ENCODE measurements at places on chromosomes 12 and 14.
A peak's percentile ranks its signal among the peaks of the same experiment; 100 is the strongest.

GRCh38 chr12:50742776-50743175 is 21.1 kb upstream of the ATF1 start:
- no peak for DNase-seq

DNA sequence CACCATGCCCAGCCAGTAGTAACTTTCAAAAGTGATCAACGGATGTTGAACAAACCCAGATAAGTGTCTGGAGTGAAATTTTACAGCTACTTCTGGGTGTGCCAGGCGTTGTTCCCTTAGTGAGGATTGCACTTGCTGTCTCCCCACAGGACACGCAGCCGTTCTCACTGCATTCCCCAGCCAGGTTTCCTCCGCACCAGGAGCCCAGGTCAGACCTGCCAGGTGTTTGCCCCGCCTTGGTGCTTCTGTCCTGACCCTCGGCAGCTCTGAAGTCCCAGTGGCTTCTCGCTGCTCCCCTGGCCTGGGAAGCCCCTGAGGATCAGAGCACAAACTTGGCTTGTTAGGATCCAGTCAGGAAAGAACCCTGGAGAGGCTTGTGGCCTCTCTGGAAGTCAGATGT is 36.2 kb downstream of the MMAB start:
- DNase-seq = no peak

DNA sequence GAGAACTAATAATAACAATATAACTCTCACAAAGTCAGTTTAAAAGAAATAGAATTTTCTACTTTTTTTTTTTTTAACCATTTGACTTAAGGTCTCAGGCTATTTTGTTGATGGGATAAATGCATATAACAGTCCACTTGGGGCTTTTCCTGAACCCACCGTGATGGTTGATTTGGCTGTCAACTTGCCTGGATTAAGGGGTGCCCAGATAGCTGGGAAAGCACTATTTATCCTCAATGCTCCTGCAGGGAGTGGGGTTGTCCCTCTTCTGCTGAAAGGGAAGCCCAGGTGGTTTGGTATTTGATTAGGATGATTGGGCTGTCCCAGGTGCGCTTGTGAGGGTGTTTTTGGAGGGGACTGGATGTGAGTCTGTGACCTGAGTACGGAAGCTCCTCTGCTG is 114.9 kb downstream of the AACS start:
- no peak for DNase-seq

DNA sequence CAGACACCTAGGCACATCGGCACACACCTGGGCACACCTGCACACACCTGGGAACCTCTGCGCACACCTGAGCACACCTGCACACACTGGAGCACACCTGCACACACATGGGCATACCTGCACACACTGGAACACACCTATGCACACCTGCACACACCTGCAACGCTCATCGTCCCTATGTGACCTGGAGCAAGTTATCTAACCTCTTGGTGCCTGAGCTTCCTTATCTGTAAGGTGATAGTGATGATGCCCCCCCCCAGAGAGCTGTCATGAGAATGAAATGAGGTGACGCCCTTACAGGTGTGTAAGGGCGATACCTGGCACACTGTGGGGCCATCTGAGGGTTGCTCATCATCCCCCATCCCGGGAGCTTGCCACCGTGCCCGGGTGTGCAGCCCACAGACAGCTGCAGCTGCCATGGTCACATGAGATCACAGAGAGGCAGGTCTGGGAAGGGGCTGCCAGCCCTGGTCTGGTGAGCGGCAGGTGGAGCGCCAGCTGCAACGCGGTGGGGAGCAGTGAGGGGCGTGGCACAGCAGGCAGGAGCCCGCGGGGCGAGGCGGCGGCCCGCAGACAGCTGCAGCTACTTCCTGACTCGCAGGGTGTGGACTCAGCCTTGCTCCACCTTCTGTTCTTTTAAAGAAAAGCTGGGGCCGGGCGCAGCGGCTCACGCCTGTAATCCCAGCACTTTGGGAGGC is 59.9 kb upstream of the FBRSL1 start:
- DNase-seq = peak; percentile 48

GRCh38 chr14:101247842-101248725 is 313.2 kb upstream of the DIO3 start:
- DNase-seq = no peak

GRCh38 chr12:39510001-39510400 is 67.1 kb upstream of the KIF21A start:
- no peak for DNase-seq

DNA sequence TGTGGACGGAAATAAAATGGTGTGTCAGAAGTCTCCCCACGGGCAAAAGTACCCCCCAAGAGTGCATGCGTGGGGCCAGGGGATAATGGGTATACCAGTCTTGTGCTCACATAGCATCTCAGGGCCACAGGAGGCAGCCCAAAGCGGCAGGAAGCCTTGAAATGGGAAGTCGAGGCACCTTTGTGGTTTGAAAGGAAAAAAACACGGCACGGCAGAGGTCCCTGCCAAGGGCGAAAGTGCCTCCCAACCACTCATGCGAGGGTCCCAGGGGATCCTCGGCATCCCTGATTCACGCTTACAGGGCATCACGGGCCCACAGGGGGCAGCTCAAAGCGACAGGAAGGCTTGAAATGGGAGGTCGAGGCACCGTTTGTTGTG is 583.2 kb downstream of the ALG10 start:
- no peak for DNase-seq

DNA sequence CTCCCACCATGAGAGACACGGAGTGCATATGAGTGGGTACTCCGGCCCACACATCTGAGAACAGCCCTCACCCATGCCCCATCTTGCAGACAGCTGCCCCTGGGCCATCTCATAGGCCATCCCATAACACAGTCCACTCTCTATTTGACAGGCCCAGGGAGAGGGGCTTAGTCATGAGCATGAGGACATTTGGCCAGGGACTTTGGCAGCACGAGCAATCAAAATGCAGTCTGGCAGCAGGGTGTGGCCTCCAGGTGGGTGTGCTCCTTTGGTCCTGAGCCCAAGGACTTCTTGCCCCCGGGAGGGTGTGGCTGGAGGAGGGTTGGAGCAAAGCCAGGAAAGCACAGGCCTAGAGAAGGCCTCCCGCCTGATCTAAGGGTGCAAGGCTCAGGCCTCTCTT is 25.6 kb downstream of the EMP1 start:
- DNase-seq = no peak

- peak; percentile 32 for DNase-seq
Observed at GRCh38 chr14:105315211-105315721, 718 bp downstream of the PACS2 start.

GRCh38 chr14:78383060-78383459 is 212.9 kb downstream of the NRXN3 start:
- no peak for DNase-seq

GRCh38 chr14:36281309-36281708 is 39.1 kb downstream of the MBIP start:
- DNase-seq = no peak

- no peak for DNase-seq
Observed at GRCh38 chr12:125124320-125124966, 59.2 kb downstream of the AACS start.

- no peak for DNase-seq
Observed at GRCh38 chr14:21840765-21841164, 167.1 kb upstream of the OR4E1 start.

DNA sequence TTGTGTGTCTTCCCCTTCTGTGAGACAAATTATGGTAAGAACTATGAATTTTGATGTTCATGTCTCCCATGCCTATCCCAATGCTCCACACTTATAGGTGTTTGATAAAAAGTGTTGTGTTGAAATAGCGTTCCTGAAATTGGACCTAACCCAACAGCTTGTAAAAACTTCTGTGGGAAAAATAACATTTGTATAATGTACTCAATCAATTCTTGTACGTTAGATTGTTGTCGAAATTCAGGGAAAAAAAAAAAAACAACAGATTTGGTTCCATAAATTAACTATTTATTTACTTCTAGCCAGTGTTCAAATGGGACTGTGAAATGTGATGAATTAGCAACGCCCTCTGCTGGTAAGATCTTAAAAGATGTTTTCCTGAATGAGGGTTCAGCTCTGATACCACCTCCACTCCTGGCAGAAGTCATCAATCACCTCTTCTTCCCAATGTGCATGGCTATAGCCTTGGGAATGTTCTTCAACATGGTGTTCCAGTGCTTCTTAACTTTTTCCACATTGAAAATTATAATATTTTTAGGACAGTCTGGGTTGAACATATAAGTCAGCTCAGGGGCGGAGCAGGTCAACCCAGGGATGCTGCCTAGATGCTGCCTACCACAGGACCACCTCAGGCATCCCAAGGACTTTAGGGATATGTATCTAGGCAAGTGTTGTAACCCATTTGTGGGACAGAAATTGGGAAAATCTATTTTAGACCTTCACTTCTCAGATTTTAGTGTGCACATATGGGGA is 170.6 kb downstream of the OTOGL start:
- DNase-seq = no peak

- DNase-seq = no peak
Observed at GRCh38 chr12:102023343-102023930, 38.4 kb downstream of the WASHC3 start.

DNA sequence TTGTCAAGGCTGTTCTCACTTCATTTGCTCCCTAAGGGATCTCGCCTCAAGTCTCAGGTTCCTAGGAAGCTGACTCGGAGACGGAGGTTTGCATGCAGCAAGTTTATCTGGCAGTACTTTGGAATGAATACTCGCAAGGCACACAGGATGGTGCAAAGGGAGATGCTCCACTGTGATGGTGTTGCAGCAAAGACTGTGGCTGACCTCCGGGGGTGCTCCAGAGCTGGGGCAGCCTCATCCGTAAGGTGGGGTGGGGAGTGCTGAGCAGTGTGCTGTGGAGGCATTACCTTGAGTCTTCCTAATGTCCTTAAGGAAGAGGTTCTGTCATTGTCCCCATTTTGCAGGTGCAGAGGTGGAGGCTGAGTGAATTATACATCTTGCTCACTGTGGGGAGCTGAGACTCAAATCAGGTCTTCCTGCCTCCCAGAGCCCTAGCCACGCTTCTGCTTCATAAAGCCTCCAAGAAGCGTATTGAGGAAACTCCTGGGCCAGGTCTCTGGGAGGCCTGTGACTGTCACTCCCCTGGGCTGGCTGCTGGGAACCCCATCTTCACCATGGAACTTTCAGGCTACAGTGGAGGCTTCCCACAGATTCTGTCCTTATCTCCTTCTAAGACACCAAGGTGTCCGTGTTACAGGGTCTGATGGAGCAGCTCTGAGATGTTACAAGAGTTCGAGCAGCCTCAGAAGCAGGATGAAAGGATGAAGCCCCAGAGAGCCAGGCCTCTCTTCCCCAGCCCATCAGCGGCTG is 39.5 kb downstream of the GALNT16 start:
- no peak for DNase-seq

- DNase-seq = no peak
Observed at GRCh38 chr14:64731141-64731581, 26.9 kb downstream of the PLEKHG3 start.

GRCh38 chr12:131441060-131441396 is 269.9 kb upstream of the SFSWAP start:
- no peak for DNase-seq

- DNase-seq = no peak
Observed at GRCh38 chr12:28958553-28959195, 190.4 kb upstream of the FAR2 start.

- no peak for DNase-seq
Observed at GRCh38 chr12:52335598-52336262, 14.5 kb upstream of the KRT83 start.

DNA sequence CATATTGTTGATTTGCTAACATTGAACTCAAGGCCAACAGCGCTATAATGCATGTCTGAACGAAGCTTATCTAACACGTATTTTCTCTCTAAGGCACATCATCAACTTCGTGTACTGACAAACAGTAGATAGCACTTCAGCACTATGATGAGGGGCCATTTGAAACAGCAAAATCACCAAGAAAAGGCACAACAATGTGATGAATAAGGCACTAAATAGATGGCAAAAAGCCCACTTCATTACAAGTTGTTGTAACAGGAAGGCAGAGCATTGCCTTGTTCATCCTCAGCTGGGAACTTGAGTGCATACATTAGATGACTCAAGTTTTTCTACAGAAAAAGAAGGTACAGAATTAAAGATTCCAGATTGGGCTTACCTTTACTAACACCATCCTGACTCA is 75.2 kb downstream of the LIN7A start:
- DNase-seq = no peak

DNA sequence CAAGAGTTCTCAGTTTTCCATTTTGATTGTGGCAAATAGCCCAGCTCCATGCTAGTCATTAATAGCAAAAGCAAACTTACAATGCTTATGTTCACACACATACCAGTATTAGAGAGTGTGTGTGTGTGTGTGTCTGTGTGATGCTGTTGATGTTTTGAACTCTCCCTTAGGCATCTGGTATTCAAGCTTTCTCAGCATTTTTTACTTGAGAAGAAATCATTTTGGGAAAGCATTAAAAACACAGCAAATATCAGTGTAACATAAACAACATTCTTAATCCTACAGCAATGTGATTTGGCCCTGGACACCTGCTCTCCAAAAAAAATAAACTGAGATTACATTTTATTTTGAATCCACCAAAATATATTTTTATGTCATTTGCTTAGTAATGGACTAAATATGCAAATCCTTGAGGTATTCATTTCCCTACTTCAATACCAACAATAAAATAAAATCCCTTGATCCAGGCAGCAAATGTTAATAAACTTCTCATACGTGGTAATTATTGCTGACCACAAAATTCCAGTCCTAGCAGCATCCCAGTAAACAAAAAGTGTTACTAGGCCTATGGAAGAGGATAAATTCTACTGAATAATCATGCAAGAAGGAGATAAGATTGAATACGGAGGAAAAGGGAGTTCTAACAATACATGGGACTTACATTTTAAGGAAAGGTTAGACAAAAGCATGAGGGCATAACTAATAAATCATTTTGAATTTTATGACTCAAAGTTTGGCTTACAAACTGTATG is 249.5 kb upstream of the CLEC14A start:
- DNase-seq = no peak

DNA sequence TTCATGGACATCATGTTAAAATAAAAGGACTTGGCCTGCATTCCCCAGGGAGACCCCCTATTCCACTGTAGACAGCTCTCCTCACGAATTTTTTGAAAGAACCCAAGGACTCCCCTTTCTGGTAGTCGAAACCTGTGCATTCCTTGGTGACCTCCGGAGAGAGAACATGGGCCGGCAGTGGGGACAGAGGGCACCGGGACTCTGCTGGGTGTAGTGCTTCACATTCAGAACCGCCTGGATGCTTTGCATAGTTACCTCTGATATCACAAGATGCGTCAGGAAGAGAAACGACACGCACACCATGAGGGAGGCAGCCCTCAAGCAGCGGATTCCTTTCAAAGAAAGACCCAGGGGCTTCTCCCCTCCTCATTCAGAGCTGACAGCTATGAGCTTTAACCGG is 9.7 kb downstream of the CKAP4 start:
- no peak for DNase-seq

DNA sequence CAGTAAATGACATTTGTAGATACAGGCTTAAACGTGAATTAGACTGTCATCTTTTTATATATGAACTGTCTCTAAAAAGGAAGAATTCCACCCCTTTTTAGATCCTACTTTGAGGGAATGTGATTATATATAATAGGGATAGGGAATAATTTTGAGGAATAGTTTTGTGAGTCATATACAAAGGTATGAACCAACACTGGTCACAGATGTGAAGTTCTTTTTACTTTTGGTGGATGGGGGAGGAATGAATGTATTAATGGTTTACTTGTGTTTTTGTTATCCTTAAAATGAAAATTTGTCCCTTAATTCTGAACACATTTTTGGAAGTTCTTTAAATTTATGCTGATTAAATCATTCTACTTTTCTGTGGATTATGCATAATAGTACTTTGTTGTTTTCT is 30.4 kb downstream of the FRS2 start:
- no peak for DNase-seq
